ENCODE measurements at places on chromosomes 1 and 21. TPM values are rescaled to one million over a fixed set of nuclear protein-coding genes. Genes with fewer than 3 reads are reported as not detected.

Gene ITGB2
- total RNA-seq: 0.09 TPM

Gene FAM72C
- not detected for total RNA-seq

Gene USH2A
- under 0.01 TPM for total RNA-seq

Gene FAM163A
- total RNA-seq: not detected

Gene NUP210L
- 0.09 TPM for total RNA-seq

DNA sequence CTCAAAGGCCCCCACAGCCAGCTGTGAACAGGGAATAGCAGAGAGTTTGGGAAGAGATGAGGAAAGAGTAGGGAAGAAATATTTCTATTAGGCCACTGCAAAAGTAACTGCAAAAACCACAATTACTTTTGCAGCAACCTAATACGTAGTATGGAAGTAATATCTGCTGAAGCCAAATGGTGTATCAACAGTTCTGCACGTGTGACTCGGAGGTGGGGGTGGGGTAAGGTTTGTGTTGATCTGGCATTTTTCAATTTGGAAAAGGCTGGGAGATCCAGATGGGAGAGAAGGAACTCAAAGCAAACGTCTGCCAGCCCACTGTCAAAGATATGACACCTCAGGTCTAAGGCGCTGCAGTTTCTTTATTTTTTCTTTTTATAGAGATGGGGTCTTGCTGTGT is 11.1 kb upstream of the ZNF436 start:
- no peak for DNase-seq

Gene KDF1
- total RNA-seq: not detected

DNA sequence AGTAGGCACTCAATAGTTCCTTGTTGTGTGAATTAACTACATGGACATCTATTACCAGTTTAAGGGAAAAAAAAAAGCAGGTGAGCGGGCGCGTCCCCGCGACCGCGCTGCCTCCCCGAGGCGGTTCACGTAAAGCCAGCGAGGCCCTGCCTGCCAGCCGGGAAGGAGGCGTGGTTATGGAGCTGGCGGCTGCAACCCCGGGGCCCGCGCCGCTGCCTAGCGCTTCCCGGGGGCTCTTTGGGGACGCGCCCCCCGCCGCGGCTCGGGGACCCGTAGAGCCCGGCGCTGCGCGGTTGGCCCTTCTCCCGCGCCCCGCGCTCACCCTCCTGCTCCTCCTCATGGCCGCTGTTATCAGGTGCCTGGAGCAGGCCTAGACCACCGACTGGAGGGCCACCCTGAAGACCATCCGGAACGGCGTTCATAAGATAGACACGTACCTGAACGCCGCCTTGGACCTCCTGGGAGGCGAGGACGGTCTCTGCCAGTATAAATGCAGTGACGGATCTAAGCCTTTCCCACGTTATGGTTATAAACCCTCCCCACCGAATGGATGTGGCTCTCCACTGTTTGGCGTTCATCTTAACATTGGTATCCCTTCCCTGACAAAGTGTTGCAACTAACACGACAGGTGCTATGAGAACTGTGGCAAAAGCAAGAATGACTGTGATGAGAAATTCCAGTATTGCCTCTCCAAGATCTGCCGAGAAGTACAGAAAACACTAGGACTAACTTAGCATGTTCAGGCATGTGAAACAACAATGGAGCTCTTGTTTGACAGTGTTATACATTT is 2.6 kb upstream of the CC2D1B start:
- DNase-seq: peak; percentile 10

- no peak for DNase-seq
These were observed 298 bp downstream of the SSBP3 start for GRCh38 chr1:54405898-54406293.

Gene SLAMF1
- not detected for total RNA-seq
